ENCODE measurements at places on chromosomes 5 and 9. TPM values are rescaled to one million over a fixed set of nuclear protein-coding genes. Genes with fewer than 3 reads are reported as not detected.
A peak's percentile ranks its signal among the peaks of the same experiment; 100 is the strongest.

Gene OMD
- 3.2 TPM for total RNA-seq

GRCh38 chr9:114988962-114989599 lies 58.7 kb upstream of the TNFSF8 start:
- H3K27me3 ChIP-seq = no peaks in the 10 kb centered on the region
- H3K4me3 ChIP-seq = no peak overlapping the region
- H3K36me3 ChIP-seq = no peaks in the 10 kb centered on the region
- DNase-seq = no peak

DNA sequence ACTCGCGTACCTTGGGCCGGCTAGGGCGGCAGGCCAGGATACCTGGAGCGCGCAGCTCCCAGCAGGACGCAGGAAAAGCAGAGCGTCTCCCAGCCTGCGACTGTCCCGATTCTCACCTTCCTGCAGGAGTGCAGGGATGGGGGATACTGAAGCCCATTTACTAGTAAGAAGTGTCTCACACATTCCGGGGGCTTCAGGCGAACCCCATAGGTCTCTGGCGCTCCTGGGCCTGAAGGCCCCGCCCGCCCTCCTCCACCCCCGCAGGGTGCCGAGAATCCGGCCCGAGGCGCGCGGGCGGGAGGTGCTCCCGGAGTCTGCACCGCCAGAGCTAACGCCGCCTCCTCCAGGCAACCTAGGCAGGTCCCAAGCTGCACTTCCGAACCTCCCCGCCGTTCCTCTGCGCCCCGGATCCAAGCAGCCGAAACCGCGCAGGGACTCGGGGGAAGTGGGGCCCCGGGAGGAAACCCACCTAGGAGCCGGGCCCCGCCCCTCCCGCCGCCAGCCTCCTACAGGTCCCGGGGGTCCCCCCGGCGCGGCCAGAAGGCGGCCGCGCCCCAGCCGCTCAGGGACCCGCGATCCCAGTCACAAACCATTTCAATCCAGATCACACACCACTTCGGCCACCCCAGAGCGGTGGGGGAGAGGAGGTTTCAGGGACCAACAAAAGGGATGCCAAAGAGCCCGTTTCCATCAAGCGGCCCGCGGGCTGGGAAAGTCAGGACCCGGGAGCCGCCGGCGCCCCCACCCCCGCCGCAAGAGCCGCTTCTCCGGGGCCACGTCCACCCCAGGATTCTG lies 1.2 kb downstream of the ROR2 start:
- peak overlapping the region; percentile 46 for H3K4me3 ChIP-seq
- no peak overlapping the region for H3K27ac ChIP-seq
- no peaks in the 10 kb centered on the region for H3K36me3 ChIP-seq
- peak; percentile 85 for DNase-seq

Gene OR1J2
- total RNA-seq = not detected

Gene ITGA2
- 44.5 TPM for total RNA-seq

Gene PLPP1
- total RNA-seq = 144 TPM

DNA sequence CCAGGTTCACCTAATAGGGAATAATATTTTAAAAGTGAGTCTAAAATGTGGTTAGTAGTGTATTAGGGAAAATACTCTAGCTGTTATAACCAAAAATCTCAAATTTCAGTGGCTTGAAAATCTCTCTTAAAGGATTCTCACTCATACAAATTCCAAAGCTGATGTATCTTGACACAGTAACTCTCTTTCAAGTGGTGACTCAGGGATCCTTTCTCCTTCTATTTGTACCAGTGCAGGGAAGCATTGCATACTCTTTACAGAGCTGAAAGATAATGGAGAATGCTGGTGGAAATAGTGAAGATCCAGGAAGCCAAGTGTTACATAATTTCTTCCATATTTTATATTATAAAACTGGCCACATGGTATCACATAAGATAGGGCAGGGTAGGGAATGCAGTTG lies 560.2 kb upstream of the CDH9 start:
- no peaks in the 10 kb centered on the region for H3K27me3 ChIP-seq
- H3K27ac ChIP-seq = no peak overlapping the region
- no peak overlapping the region for H3K4me3 ChIP-seq
- no peaks in the 10 kb centered on the region for H3K36me3 ChIP-seq
- no peak for DNase-seq
- H3K4me1 ChIP-seq = no peaks in the 10 kb centered on the region

GRCh38 chr5:71883742-71884103 lies 164.6 kb downstream of the CARTPT start:
- no peaks in the 10 kb centered on the region for H3K4me1 ChIP-seq
- H3K4me3 ChIP-seq = no peak overlapping the region
- no peaks in the 10 kb centered on the region for H3K27me3 ChIP-seq
- H3K27ac ChIP-seq = no peak overlapping the region

- H3K27ac ChIP-seq = no peak overlapping the region
- H3K27me3 ChIP-seq = no peaks in the 10 kb centered on the region
- DNase-seq = no peak
- no peak overlapping the region for H3K4me3 ChIP-seq
Observed at GRCh38 chr9:109473329-109473728, 24.8 kb downstream of the PTPN3 start.

- no peaks in the 10 kb centered on the region for H3K27me3 ChIP-seq
- DNase-seq = no peak
- no peaks in the 10 kb centered on the region for H3K36me3 ChIP-seq
Observed at GRCh38 chr9:108688051-108688450, 167.7 kb downstream of the ACTL7B start.

GRCh38 chr5:31916327-31916726 lies 257.8 kb downstream of the GOLPH3 start:
- H3K4me3 ChIP-seq = no peak overlapping the region
- no peak for DNase-seq
- no peaks in the 10 kb centered on the region for H3K36me3 ChIP-seq
- H3K27ac ChIP-seq = no peak overlapping the region
- no peaks in the 10 kb centered on the region for H3K4me1 ChIP-seq

DNA sequence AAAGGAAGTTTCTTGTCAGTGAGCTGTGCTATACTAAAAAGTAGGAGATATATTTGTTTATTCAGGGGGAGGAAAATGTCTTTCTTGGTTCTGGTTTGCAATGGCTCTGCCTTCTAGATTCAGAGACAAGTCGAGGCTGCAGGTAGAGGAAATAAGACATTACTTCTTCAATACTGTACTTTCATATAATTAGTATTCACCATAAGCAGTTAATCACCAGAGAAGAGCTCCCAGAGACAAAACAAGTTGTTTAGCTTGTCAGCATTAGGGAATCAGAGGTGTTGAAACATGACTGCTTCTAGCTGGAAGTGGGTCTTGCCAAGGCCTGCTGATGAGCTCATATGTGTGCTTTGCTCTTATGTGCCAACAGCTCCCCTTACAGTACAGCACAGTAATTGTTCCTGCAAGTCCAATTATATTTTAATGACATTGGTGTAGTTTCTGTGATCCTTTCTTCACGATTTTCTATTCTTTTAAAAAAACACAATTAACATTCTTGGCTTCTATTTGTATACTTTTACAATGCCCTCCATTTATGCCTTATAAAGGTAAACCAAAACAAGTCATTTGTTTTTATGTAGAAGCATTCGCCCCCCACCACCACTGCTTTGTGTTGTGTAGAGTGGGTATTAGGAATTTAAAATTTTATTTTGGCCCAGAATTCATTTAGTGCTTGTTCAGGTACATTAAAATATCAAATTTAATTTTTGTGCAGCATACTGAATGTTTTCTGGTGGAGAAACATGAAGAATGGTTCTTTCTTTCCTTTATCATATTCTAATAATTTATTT lies 112.2 kb downstream of the RPS23 start:
- DNase-seq = peak; percentile 80
- H3K4me3 ChIP-seq = no peak overlapping the region
- H3K36me3 ChIP-seq = no peaks in the 10 kb centered on the region

DNA sequence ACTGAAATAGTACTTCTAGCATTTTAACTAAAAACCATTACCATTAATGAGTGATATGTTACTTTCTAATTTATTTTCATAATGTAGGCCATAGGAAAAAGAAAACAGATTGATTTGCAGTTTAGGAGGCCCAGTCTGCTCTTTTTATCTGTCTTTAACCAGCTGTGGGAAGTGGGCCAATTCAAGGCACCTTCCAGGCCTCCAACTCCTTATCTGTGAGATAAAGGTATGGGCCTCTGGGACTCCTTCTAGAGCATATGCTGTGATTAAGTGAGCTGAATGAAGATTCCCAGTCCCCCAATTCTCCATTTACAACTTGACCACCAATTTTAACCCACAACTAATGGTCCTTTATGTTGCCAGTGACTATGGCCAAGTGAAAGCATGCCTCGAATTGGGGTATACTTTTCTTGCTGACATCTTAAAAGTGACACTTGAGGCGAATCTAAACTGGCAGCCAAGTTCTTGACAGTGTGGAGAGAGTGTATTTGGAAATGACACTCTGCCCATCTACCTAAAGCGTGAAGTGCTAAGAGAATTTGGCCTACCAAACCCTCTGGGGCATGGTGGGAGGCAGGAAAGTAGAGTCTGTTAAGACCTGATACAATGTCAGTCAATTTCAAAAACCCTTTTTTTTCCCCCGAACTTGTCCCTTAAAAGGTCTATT lies 88.3 kb downstream of the PIK3R1 start:
- H3K27ac ChIP-seq = no peak overlapping the region
- no peak overlapping the region for H3K4me3 ChIP-seq
- H3K4me1 ChIP-seq = no peaks in the 10 kb centered on the region
- no peak for DNase-seq

GRCh38 chr5:109619021-109619460 lies 70.7 kb upstream of the MAN2A1 start:
- no peaks in the 10 kb centered on the region for H3K36me3 ChIP-seq
- H3K4me1 ChIP-seq = no peaks in the 10 kb centered on the region
- no peak overlapping the region for H3K4me3 ChIP-seq
- H3K27ac ChIP-seq = no peak overlapping the region

Gene PRRX2
- 1.8 TPM for total RNA-seq

DNA sequence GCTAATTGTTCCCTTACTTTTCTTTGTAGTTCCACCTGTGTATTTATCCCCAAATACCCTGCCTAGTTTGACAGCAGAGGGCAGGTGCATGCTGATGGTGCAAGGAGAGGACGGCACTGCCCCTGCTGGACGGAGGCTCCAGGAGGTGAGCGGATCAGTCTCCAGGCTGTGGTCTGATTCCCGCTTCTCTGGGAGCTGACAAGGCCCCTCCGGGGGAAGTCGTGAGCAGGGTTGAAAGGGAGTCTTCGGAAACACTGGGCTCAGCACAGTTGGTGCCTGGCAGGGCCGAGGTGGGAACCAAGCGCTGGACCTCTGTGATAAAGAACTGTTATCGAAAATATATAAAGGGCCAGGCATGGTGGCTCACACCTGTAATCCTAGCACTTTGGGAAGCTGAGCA lies 52.9 kb downstream of the RASGEF1C start:
- no peak for DNase-seq
- no peaks in the 10 kb centered on the region for H3K36me3 ChIP-seq

- no peak overlapping the region for H3K27ac ChIP-seq
- H3K27me3 ChIP-seq = peaks cover 12% of the 10 kb centered on the region
- H3K4me1 ChIP-seq = no peaks in the 10 kb centered on the region
- no peak overlapping the region for H3K4me3 ChIP-seq
- H3K36me3 ChIP-seq = no peaks in the 10 kb centered on the region
Observed at GRCh38 chr9:132742821-132743311, 72.6 kb downstream of the GTF3C4 start.

Gene BTNL9
- 11.9 TPM for total RNA-seq

DNA sequence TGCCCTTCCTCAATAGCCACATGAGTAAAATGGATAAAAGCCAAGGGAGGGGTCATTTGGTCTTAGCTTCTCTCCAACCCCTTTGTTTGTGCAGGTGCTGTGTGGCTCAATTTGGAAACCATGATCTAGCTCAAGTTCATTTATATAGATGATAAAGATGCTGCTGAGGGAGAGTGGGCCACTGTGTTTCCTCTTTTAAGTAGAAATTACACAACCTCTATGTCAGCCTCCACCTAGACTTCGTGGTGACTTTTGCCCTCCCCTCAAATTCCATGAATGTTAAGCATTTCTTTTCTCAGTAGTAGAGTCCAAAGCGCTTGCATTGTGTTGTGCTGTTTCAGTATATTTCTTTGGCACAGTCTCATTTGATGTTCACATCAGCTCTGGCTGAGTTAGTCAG lies 241.4 kb downstream of the ARHGAP26 start:
- no peak for DNase-seq
- peaks cover 6% of the 10 kb centered on the region for H3K36me3 ChIP-seq
- H3K27me3 ChIP-seq = no peaks in the 10 kb centered on the region
- H3K4me3 ChIP-seq = no peak overlapping the region
- H3K27ac ChIP-seq = no peak overlapping the region
- peaks cover 11% of the 10 kb centered on the region for H3K4me1 ChIP-seq

Gene TMEM215
- total RNA-seq = not detected

DNA sequence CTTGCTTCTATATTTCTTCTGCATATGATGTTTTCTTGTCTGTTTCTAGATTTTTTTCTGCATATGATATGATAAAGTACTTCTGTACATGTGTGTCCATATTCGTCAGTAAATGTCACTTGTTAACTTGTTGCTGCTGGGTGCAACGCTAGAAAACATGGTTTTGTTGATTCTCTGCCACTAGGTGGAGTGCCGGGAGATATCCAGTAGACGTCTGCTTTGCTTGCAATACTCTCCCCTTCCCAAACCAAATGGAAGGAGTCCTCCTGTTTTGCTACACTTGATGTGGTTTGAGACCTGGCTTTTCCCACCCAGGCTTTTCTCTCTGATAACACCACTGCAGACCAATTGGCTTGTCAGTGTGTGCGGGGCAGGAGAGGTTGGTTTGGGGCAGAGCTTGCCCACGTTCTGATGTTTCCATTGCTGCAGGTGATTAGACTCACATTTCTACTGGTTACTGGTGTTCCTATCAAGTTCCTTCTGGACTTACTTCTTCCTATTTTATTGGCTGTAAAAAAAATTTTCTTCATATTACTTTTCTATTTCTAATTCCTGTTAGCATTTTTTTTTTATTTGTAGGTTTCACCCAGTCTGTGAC lies 900.0 kb upstream of the CDH10 start:
- H3K27ac ChIP-seq = no peak overlapping the region
- no peaks in the 10 kb centered on the region for H3K4me1 ChIP-seq
- no peak overlapping the region for H3K4me3 ChIP-seq
- no peaks in the 10 kb centered on the region for H3K36me3 ChIP-seq
- no peak for DNase-seq
- no peaks in the 10 kb centered on the region for H3K27me3 ChIP-seq

DNA sequence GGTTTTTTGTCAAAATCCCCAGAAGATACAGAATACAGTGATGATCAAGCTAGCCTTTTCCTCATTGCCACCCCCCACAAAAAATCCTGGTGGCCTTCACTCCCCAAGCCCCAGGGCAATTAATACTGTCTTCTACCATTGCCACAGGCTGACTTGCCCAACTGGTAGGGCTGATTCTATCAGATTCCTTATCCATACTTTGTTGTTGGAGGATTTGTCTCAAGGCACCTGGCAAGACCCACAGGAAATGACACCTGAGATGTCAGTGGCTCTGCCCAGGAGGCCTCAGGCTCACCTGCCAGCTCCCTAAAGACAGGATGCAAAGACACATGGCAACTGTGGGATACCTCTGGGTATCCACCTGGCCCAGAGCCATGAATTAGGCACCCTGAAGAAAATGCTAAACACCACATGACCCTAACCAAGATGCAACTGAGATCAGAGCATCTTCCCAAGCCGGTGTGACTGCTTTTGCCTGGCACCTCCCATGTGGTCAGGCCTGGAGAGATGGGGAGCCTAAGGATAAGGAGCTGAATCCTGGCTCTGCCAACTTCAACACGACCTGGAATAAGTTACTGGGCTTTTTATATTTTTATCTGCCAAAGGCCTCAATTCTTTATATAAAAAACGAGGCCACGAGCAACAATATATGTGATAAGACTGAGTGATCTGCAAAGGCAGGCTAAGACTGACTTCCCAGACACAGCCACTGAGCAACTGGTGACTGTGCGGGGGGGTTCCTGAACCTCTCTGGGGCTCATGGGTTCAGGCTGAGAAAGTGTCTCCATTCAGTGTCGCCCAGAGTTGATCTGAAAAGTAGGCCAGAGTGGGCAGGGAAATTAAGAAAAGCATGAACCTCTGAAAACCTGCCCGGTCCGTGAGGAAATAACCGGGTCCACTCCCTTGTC lies 944 bp downstream of the ATOX1 start:
- peaks cover 23% of the 10 kb centered on the region for H3K4me1 ChIP-seq
- peak overlapping the region; percentile 79 for H3K27ac ChIP-seq
- no peak for DNase-seq

Gene HTR1A
- total RNA-seq = not detected

Gene LCN9
- not detected for total RNA-seq

Measured in kidney (tissue), 22 donors.